ENCODE measurements at places on chromosomes 11 and 22.

- no peak for DNase-seq
Observed at GRCh38 chr11:69234740-69235710, 58.9 kb upstream of the MYEOV start.

DNA sequence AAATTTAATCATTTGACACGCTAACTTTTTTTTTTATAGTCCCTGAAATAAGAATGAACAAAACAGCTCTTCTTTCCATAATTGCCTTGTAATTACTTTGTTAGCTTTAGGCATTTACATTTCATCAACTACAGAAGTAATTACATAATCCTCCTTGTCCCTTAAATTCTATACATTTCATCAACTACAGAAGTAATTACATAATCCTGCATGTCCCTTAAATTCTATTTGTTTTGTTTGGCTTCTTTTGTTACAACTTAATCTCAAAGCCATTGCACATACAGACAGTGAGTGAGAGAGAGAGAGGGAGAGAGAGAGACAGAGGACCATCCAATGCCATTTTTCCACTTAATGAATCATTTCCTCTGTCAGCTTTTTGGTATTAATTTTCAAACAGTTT, 873.2 kb downstream of the METTL15 start:
- no peak for DNase-seq

GRCh38 chr22:42444077-42444904, 12.1 kb upstream of the NFAM1 start:
- peak; percentile 76 for DNase-seq

DNA sequence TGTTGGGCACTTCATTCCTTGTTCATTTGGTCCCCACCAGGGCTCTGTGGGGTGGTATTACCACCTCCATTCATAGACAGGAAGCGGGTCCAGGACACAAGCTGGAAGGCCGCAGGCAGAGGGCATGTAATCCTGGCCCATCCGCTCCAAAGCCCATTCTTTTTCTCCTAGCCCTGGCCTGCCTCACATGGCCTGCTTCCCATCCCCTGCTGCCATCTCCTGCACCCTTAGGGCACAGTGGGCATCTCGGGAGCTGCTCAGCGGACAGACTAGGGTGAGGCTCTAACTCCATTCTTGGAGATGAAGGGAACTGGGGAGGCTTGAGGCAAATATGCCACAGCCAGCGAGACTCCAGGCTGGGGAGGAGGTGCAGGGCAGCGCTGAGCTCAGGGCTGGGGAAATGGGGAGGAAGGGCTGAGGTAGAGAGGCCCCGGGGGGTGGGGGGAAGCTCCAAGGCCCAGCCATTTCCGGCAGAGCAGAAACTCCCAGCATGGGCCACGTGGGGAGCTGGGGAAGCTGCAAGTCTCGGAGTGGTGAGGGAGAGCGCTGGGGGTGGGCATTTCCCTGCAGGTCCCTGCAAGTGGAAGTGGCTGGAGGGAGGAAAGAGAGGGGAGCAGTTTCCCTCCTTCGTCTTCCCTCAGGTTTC, 14.3 kb upstream of the BCL9L start:
- DNase-seq, result no peak

GRCh38 chr22:30502153-30502552, 3.3 kb downstream of the SEC14L4 start:
- DNase-seq, result no peak

GRCh38 chr11:83609191-83609590, 323.0 kb upstream of the CCDC90B start:
- DNase-seq, result no peak

- DNase-seq, result no peak
Observed at GRCh38 chr22:47402876-47403525, 640.6 kb downstream of the TBC1D22A start.

DNA sequence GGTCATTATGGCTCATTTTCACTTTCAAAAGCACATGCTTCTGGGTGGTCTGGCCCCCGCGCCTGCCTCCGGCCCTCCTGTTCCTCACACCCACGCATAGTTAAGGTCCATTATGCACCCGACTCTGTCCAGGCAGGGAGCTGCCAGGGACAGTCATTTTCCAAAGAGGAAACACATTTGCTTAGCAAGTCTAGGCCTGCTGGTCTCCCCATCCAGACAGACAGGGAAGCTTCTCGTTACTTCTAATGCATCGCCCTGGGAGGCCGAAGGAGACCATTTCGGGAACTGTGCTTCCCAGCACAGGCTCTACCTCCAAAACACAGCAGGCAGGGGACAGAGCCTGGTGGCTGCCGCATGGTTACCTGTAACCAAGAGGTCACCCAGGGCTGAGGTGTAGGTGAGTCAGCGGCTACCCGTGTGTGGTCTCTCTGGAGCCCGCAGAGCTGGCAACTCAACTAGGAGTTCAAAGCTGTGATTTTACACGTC, 87.1 kb upstream of the SHANK2 start:
- DNase-seq, result no peak

DNA sequence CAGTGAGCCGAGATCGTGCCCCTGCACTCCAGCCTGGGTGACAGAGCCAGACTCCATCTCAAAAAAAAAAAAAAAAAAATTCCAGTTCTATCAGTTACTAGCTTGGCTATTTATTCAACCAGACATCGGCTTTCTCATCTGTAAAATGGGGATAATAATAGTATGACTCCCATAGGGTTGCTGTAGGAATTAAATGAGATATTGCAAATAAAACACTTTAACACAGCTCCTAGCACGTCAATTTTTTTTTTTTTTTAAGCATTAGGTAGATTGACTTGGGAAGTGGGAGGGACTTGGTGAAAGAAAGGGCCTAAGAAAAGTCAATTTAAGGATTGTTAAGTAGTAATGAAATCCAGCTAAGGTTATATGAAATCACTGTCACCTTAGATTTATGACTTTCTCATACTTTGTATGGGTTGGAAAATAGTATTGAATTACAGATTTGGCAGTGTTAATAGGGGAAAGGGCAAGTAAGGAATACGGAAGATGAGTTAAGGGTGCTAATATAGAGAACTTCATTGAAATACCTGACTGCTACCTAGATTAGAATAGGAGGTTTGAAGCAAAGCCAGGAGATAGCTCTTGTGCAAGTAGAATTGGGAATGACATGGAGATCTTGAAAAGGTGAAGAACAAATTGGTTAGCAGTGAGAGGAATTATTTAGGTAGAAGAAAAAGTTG, 28.8 kb downstream of the BIRC2 start:
- DNase-seq, result no peak

DNA sequence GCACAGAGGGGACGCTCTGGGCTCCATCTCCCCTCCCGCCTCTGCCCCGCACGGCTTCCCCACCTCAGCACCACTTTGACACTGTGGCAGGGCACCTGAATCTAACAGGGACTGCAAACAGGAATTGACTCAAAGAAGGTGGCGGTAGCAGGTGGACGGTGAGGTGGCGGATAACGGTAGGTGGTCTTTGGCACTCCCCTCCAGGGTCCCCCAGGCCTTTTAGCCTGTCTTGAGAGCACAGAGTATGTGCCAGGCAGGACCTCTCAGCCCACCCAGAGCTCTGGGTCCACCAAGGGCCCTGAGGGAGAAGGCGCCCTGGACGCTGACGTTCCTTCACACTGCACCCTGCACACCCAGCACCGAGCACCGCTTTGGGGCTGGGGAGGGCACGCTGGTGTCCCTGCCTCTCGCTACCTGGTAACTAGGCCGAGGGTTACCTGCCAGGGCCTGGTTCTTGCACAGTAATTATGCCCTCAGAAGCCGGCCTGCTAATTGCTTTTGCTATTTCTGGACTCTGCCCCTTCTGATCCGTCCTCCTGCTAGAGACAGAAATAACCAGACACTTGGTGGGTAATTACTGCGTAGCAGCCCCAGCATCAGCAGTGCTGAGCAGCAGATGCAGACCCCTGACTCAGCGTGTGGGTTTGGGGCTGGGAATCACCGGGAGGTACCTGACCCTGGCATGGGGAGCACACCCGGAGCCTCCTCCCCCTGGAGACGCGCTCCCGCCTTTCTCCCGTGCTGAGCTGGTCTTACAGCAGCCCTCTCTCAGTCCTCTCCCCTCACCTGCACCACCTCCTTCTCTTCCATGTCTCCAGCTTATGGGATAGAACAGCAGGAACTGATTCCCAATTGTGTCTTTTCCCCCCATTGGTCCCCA, 103.3 kb upstream of the B3GAT1 start:
- DNase-seq, result no peak

DNA sequence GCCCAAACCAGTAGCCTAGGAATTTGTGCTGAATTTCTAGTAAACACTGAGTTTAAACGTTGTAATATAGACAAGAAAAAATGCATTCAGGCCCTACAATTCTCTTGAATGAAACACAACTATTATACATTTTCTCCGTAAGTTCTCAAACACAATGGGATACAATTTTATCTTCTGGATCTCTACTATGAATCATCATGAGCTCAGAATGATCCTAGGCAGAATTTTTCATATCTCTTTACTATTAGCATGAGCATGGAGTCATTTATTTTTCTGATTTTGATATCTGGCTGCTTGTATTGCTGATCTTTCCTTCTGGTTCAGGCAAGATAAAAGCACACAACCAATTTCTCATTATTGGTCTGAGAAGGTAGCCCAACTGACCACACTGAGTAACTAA, 1123.4 kb upstream of the RAG2 start:
- no peak for DNase-seq

- DNase-seq, result no peak
Observed at GRCh38 chr11:83881428-83881827, 595.3 kb upstream of the CCDC90B start.

GRCh38 chr11:66388780-66389386, 17.3 kb upstream of the SLC29A2 start:
- DNase-seq, result peak; percentile 61

- no peak for DNase-seq
Observed at GRCh38 chr11:68890490-68891231, 13.0 kb downstream of the MRPL21 start.

GRCh38 chr11:101436511-101437142, 147.2 kb downstream of the TRPC6 start:
- no peak for DNase-seq

- no peak for DNase-seq
Observed at GRCh38 chr22:36470994-36471331, 10.5 kb downstream of the TXN2 start.

GRCh38 chr11:121521145-121522042, 68.6 kb upstream of the SORL1-AS1 start:
- DNase-seq, result peak; percentile 49

- DNase-seq, result no peak
Observed at GRCh38 chr11:117070016-117070415, 28.2 kb downstream of the SIK3 start.

DNA sequence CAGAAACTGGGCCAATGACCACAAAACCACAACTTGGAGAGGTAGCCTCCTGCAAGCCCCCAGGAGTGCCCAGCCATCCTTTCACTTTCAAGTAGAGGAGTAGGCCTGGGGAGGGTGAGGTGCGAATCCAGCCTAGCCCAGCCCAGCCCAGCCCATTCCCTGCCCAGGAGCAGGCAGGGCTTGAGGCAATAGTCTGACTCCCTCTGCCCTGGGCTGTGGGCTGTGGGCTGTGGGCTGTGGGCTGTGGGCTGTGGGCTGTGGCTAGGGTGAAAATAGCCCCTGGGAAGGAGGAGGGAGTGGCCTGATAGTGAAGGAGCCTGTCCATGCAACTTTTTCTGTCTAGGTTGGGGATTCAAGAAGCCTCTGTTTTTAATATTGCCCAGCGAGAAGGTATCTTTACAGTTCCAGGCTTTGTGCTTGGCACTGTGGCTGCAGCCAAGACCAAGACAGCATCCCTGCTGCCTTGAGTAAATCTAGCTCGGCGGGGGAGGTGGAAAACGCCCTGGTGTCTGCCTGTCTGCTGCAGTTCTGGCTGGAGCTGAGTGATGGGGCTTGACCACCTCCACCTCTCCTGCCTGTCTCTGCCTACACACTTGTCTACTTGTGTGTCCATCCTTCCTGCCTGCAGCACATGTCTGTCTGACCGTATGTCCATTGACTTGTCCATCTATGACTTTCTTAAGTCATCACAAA, 40.7 kb downstream of the LMO1 start:
- DNase-seq, result no peak

GRCh38 chr11:13249992-13250391, 27.6 kb upstream of the BMAL1 start:
- peak; percentile 25 for DNase-seq

GRCh38 chr11:67584205-67584880, 731 bp downstream of the GSTP1 start:
- no peak for DNase-seq

- no peak for DNase-seq
Observed at GRCh38 chr22:21445437-21446127, 21.6 kb upstream of the TMEM191C start.

- DNase-seq, result no peak
Observed at GRCh38 chr11:104897891-104898684, at the start of gene CASP12. TSS of gene CASP12 (minus strand) at chr11:104898460.

DNA sequence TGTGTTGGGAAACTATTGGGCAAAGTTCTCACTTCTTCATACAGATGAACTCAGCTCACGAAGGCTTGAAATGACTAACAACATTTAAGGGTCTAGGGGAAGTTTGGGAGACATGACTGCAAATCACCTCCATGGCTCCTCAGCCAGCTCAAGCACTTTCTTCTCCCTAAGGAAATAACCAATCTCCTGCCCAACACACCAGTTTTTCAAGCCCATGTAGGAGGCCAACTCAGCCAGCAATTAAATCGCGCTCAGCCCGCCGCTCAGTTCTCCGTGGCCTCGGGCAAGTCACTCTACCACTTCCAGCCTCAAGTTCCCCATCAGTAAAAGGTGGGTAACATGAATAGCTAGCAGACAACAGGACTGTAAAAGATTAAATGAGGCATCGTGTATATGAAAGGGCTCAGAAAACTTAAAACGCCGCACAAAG, 796 bp downstream of the POLDIP3 start:
- no peak for DNase-seq

DNA sequence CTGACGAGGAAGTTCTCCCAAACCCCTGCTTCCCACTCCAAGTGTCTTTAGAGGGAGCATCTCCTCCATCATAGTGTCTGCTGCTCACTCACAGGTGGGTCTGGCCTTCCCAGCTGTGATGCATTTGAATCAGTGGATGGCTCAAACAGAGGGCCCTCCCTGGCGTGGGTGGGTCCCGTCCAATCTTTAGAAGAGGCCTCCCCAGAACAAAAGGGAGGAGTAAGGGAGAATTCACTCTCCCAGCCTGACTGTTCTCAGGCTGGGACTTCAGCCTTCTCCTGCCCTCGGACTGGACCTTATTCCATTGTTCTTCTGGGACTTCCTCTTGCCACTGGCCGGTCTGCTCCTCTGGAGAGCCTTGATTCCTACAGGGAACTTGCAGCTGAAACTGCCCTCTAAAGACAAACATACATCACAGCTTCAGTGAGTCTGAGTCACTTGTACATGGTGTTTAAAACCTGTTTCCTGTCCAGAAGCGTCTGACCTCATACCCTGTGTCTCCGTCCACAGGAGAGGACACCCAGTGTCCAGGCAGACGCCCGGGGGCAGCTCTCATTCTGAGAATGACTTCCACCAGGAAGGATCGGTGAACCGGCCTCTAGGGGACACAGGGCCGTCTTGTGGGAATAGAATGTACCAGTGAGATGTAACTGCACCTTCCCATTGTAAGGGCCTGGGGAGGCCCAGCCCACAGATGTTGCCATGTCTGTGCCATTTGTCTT, 234.7 kb downstream of the BRD1 start:
- DNase-seq, result no peak

Data from NCI-H226 (cell line).